ENCODE measurements at places on chromosomes 3 and 15. TPM values are rescaled to one million over a fixed set of nuclear protein-coding genes. Genes with fewer than 3 reads are reported as not detected.

The SPATA12 gene
- 0.14 TPM for total RNA-seq

The CTNNB1 gene
- 262 TPM for total RNA-seq

The STAG1 gene
- 31.0 TPM for total RNA-seq

The CPLX3 gene
- not detected for total RNA-seq

The TF gene
- total RNA-seq, result not detected

The MME gene
- total RNA-seq, result 8.4 TPM

The ROBO1 gene
- total RNA-seq, result 24.7 TPM

The CKMT1B gene
- 0.95 TPM for total RNA-seq

The TRIM71 gene
- not detected for total RNA-seq

The MINDY4B gene
- total RNA-seq, result not detected

The ZNF774 gene
- 0.23 TPM for total RNA-seq

The MASP1 gene
- 10.2 TPM for total RNA-seq

The ITIH4 gene
- 0.10 TPM for total RNA-seq

The STRIT1 gene
- not detected for total RNA-seq

The SEMA5B gene
- total RNA-seq, result not detected

The PTPRG gene
- total RNA-seq, result 15.7 TPM

Data from H4 (cell line).